ENCODE measurements at places on chromosomes 7 and 10.

GRCh38 chr7:924541-925231 is 29.8 kb downstream of the ADAP1 start:
- DNase-seq = peak; percentile 54

- DNase-seq = no peak
Measured at GRCh38 chr7:105794741-105795729, 81.4 kb downstream of the ATXN7L1 start.

GRCh38 chr7:98771519-98771918 is 98.3 kb downstream of the TMEM130 start:
- DNase-seq = no peak

DNA sequence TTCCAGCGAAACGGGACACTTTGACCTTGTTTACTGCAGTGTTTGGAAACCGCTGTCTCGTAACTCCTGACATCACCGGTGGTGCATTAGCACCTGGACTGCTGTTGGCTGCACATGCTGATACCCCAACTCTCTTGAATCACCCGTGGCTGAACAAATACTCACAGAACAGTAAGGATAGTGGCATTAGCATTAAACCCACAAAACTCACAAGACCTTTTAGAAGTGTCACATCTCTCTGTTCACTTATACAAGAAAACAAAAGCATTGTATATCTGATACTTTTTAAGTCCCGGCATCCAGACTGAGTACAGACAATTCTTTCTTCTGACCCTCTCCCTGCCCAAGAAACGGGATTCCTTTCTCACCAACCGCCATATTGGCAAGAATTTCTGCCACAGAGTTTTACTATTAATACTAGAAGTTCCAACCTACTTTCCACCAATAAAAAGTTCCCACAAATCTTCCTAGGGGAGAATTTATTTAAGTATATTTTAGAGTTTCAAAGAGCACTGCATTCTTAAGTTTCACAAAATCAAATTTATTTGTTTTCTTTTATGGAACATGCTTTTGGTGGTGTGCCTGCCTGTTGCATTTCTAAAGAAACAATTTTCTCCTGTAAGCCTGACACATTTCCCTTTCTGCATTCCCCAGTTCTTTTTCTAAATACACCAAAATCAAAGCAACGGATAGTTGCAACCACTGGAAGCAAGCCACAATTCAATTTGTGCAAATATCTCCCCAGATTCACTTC is 208.4 kb upstream of the KLF14 start:
- DNase-seq = no peak

- DNase-seq = no peak
Measured at GRCh38 chr7:102253973-102254370, 32.7 kb upstream of the SH2B2 start.

DNA sequence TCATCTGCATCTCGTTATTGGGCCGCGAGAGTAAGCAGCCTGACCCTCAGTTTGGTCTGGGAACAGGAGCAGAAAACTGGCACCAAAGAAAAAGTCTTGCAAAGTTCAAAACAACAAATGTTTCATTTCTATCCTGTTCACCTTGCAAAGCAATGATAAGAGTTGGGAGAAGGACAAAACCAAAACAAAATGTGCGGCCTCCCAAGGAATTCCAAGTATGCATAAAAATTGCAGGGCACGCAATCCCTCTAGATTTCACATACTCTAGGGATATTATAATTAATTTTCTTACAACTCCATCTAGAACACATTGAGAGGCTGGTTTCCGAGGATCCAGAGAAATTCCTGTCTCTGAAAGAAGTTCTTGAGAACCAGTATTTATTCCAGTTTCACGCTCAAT is 20.1 kb downstream of the CHUK start:
- no peak for DNase-seq

- DNase-seq = no peak
Measured at GRCh38 chr10:63164166-63164623, 31.1 kb downstream of the NRBF2 start.

GRCh38 chr10:24209432-24209771 is 464 bp downstream of the KIAA1217 start:
- DNase-seq = no peak

- DNase-seq = no peak
Measured at GRCh38 chr7:75762350-75762917, 9.6 kb downstream of the CCL26 start.

DNA sequence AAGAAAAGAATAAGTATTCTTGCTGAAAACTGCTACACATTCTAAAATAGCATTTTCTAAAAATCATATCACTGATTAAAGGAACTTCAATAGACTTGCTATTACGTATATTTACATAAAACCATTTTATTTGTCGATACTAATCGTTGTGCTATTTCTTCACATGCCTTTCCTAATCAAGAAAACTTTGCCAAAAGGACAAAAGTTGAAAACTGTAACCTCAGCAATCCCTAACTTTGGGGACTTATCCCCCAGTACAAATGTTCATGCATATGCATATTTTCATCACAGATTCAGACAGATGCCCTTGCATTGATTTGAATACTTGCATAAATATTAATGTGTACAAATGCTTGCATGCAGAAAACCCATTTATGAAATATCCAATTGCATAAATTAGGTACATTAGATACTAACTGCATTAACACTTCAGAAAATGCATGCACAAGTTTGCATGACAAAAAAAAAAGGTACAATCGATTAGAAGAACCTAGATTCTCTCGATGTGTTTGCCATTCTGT is 35.6 kb upstream of the NEBL start:
- no peak for DNase-seq

DNA sequence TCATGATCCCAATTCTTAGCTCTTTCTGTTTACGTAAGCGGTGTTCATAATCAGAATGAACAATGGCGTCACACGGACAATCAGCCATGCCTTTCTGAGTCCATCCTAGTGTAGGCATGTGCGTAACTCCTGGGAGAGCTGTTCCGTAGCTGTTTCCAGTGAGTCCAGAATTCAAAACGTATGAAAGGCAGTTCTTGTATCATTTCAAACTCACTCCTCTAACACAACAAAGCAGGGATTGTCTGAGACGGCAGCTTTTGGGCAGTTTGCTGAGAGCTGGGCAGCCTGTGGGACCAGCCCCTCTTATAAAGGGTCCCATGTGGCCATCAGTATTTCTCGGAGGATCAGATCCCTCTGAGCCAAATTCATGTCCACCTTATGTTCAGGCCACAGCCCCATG is 43.4 kb downstream of the PSPH start:
- DNase-seq = no peak

- no peak for DNase-seq
Measured at GRCh38 chr7:40680657-40681056, 545.9 kb downstream of the SUGCT start.

DNA sequence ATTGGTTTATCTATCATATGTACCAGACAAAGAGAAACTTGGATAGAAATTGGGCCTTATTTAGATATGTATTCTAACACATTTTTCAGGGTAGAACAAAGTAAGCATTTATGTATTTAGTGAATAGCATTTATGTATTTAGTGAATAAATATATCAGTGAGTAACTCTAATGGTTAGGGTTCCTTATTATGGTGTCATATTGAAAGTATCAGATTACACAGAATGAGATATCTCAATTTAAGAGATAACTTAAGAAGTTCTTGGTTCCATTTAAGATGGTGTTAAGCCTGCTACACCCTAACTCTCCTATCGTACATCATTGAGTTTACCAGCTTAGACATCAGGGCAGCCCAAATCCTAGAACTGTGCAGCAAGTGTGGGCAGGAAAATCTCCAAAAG is 35.9 kb upstream of the DMTF1 start:
- no peak for DNase-seq

DNA sequence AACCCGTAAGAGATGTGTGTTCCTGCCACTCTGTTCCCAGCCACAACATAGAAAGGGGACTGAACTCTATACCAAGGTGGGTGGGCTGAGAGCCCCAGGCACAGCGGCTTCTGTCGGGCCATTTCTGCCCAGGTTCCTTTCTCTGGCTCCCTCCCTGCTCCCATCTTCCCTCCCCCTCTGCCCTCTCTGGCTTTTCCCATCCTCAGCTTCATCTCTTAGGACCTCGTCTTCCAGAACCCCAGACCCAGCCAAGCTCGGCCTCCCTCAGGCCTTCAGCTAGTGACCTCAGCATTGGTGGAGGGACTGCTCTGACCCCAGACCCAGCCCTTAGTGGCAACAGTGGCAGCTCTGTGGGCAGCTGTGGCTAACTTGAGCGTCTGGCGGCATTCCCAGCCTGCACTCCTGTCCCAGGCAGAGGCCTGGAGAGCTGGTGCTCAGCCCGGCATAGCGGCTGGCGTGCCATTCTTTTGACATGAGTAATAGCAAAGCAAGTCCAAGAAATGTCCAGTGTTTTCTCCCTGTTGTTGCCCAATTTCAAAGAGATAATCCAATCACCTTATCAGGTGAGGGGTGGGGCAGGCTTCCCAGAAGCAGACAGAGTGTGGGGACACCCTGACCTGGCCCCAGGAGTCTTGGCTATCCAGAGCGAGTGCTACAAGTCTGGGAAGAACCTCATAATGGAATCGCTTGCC is 15.9 kb downstream of the PTPRE start:
- no peak for DNase-seq

GRCh38 chr7:104149822-104150221 is 58.0 kb downstream of the ORC5 start:
- no peak for DNase-seq

DNA sequence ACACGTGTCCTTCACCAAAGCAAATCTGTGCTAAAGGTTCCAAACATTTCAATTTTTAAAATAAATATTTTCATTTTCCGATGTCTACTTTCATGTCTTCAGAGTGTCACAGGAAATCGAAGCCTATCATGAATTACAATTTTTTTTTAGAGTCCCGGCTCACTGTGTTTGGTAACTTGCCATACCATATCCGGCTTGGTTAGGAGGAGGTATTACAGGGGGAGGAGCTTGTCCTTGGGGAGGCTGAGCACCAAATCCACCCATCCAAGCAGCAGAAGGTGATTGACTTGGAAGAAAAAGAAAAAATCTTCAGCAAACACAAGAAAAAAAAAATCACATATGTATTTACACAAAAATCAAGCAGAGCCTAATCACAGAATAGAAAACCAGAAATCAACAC is 21.3 kb downstream of the TIAL1 start:
- DNase-seq = no peak

DNA sequence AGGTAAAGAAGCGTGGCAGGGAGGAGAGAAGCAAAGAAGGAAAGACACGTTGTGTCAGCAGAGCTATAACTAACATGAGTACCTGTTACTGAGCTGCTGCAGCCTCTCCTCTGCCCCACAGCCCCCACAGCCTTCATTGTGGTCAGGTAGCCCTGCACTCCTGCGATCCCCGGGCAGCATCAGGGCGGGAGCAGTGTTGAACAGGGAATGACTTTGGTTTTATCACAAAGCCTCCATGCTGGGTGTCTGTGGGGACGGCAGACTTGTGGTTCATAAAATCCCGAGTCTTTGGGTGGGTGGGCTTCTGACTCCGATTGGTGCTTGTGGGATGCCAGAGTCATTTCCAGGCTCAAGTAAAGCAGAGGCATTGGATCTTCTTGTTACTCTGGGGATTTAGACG is 14.8 kb upstream of the PRKAG2 start:
- DNase-seq = no peak

DNA sequence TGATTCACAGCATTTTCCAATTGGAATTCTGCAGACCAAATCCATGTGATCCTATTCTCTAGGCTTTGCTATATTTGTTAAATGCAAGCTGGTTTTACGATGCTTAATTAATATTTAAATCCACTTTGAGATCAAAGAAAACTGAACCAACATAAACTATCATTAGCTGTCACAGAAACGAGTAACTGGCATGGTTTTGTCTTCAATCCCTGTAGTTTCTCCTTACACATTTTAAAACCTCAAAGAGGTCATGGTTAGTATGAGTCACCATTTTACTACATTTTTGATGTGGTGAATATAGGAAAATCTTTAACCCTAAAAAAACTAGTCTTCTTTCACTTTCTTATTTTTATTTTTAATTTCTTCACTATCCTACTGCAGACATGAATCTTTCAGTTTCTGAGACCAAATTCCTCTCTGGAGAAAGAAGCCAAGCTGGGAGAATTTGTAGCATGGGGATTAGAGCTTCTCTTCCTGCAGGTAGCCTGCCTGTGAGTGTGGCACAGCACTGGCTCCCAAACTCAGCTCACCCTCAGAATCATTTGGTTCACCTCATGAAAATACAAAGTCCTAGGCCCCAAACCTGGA is 8.7 kb upstream of the LIPM start:
- no peak for DNase-seq

DNA sequence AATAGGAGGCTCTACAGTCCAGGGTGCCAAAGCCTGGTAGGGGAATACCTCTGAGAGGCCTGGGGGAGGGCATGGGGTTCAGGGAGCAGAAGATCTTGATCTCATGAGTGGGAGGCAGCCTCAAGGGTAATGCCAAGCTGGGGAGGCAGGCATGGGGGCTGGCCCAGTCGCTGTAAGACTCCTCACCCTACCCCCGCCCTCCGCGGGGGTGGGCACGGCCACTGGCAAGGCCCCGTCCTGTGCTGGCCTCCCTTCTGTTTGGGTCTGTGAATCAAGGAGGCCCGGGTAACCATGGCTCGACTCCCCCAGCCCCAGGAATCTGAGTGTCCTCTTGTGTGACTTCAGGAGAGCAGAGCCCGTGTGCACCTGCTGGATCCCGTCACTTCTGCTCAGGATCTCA is 473.9 kb downstream of the PLXNA4 start:
- no peak for DNase-seq

DNA sequence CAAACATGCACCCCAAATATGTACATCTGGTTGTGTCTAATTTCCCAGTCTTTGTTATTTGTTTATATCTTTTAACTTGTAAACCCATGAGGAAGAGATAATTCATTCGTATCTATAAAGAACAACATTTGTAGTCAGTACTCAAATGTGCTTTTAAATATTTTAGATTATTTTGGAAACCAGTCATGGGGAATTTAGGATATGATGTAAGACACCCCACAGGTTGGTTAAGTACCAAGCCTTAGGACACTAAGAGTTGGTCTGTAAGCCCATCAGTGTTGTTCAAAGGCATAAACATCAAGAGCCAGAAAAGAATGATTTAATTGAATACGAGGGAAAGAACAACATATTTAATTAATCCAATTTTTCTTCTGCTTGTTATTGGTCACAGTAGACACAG is 421.1 kb upstream of the SEMA3C start:
- no peak for DNase-seq

GRCh38 chr7:40541336-40541735 is 406.5 kb downstream of the SUGCT start:
- no peak for DNase-seq

DNA sequence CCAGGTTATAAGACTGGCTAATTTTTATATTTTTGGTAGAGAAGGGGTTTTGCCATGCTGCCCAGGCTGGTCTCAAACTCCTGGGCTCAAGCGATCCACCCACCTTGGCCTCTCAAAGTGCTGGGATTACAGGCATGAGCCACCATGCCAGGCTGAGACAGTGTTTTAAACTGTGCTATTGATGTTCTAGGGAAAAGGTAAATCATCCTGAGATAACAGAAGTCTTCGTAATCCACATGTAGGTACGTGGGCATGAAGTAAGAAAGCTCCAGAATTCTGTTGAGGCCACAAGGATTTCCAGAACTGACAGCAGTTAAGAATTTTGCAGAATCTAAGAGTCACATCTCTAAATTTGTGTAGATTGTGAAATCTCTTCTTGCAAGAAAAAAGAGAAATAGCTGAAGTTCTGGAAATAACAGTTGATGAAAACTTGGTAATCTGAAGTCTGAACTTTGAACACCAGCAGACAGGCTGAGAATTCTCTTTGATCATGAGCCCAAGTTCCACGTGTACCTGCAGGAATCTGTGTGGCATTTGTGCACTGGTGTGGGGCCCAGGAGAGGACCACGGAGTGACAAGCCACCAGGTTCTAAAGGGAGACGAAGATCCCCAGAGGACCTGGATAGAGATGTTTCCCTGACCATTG is 24.6 kb downstream of the C7orf33 start:
- DNase-seq = no peak

Measured in activated naive CD8-positive, alpha-beta T cell treated with anti-CD3 and anti-CD28 coated beads, Interleukin-2, amount 50 U/mL, for 16 hours (primary cell).